ENCODE measurements at places on chromosomes 12 and 14.

- DNase-seq: no peak
Measured at GRCh38 chr14:30082486-30082885, 154.8 kb upstream of the PRKD1 start.

- no peak for DNase-seq
Measured at GRCh38 chr14:104579507-104579906, at the start of gene C14orf180. C14orf180 (plus strand) TSS chr14:104579764; CDS start chr14:104586431, 6,667 bp downstream.

- peak; percentile 90 for DNase-seq
Measured at GRCh38 chr12:62603061-62603810, 136.6 kb downstream of the MON2 start.

GRCh38 chr12:122964439-122965257 lies 1.6 kb downstream of the ABCB9 start:
- no peak for DNase-seq

DNA sequence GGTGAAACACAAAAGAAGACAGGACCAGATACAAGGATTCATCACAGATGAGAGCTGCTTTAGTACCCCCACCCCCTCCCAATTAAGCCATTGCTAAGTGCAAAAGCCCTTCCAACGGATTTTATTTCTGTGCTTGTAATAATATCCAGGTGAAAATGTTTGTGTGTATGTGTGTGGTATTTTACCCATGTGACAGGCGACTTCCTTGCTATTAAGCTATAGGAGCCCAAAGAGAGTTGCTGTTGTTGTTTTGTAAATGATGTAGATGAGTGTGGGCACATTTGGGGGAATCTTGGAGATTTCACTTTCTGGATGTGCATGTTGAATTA lies 3.2 kb upstream of the HOXC4 start:
- no peak for DNase-seq

GRCh38 chr14:89721956-89722355 lies 232.6 kb downstream of the EFCAB11 start:
- no peak for DNase-seq

DNA sequence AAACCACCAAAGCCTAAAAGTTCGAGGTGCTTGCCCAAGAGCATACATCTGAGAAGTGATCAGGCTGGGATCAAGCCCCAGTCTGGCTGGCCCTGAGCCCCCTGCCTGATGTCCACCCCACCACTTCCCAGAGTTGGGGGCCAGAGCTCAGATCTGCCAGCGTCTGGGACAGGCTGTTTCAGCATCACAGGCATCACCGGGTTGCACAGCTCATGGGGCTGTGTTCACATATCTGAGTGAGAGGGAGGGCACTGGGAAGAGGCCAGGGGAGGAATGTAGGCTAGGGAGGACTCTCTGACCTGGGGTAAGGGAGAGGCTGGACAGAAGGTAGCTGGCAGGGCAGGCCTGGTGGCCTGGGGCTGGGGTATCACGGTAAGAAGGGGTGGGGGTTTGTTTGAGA lies 6.0 kb downstream of the TGM1 start:
- no peak for DNase-seq

DNA sequence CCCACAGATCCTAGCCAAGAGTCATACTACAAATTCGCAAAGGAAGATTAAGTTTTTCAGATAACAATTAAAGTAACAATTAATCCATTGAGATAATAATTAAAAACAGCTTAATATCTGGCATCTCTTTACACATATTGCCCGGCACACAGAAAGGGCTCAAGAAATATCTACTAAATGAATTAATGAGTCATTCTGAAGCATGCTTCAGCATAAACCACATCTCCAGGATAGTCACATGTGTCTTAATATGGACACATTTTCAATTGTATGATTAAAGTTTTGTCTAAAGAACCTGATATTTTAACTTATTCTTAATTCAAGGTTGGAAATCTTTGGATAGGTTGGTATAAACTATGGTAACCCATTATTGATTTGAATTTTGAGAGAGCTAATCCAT lies 9.6 kb downstream of the ITPR2 start:
- peak; percentile 37 for DNase-seq

- DNase-seq: no peak
Measured at GRCh38 chr12:22299294-22299912, 35.1 kb downstream of the ST8SIA1 start.

- peak; percentile 11 for DNase-seq
Measured at GRCh38 chr12:58269476-58269875, 328.1 kb downstream of the ATP23 start.

GRCh38 chr14:102464006-102464405 lies 45.6 kb downstream of the ANKRD9 start:
- DNase-seq: no peak

- DNase-seq: no peak
Measured at GRCh38 chr12:114414866-114415524, 9.1 kb upstream of the TBX5 start.

- DNase-seq: no peak
Measured at GRCh38 chr12:29110506-29111442, 38.3 kb upstream of the FAR2 start.

DNA sequence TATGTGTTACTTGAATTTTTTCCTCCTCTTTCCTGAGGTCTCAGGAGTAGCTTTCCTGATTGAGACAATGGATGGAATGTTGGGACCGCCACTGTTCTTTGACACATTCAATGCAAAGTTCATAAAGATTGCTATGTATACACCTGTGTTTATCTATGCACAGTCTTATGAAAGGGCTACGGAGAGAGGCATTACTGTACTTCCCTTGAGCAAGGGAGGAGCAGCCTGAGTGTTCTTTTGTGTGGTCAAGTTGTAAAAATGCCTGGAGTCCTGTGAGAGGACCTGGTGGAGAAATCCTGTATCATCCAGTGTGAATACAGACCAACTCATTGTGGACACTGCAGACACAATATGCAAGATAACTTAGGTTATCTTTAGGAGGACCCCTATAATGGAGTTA lies 1.2 kb downstream of the SRGAP1 start:
- peak; percentile 44 for DNase-seq

DNA sequence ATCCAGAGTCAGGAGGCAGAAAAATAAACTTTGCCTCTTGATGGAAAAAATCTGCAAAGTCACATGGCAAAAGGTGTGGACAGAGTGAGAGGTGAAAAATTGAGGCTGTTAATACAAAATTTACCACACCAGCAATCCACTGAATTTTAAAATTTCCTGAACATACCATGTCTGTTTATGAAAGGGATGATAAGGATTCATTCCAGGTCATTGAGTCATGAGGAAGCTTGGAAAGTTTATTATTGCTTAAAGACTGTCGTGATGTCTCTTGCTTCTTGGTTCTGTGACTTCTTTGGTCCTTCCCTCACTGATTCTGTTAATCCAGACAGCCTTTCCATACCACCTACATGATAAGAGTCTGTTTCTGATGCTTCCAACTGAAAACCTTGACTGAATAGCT lies 73.2 kb downstream of the TTC6 start:
- DNase-seq: peak; percentile 52

DNA sequence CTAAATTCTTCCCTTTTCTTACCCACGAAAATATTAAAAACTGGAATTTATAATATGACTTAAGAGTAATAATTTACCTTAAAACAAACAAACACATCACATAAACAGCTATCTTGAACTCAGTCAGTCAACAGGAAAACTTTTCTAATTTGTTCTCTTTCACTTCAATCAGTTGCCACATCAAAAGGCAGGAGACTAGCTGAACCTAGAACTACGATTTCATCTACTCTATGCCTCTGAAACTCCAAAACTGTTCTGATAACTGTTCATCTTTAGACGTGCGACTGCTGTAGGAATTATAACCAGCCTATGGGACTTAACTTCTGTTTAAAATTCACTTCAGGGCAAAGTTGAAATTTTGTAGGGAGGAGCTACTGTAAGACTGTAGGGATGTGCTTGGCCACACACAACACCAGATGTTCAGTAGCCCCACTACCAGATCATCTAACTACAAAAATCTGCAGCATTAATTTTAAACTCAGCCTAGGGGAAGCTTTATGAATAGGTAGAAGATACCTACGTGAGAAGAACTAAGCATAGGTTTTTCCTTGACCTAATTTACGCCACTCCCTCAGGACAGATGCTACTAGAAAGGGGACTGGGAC lies 7.6 kb upstream of the RAD51AP1 start:
- no peak for DNase-seq

GRCh38 chr12:29211696-29212095 lies 62.6 kb downstream of the FAR2 start:
- no peak for DNase-seq

Data from fibroblast of pulmonary artery (primary cell).